ENCODE measurements at places on chromosomes 11 and 22.

GRCh38 chr11:74023276-74023675, 14.4 kb upstream of the UCP3 start:
- no peak for DNase-seq

GRCh38 chr11:5689551-5689983, at the start of gene TRIM22:
Gene TRIM22 (plus strand): TSS chr11:5689790. CDS start chr11:5696233, 6,443 bp downstream.
- DNase-seq: no peak

DNA sequence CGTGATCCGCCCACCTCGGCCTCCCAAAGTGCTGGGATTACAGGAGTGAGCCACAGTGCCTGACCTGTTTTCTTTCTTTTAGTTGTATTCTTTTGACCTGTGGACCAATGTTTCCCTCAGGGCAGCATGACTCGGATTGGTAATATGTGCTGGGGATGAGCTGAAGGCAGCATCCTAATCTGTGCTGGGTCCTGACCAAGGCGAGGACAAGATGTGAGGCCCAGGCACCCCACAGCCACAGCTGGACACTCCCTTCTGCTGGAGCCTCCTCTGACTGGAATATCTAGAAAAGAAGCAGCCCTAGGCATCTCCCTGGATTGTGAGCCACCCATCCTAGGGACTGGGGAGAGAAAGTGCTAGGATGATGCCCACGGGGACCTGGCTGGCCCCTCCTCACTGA, 105.4 kb downstream of the PDE2A start:
- DNase-seq: no peak

DNA sequence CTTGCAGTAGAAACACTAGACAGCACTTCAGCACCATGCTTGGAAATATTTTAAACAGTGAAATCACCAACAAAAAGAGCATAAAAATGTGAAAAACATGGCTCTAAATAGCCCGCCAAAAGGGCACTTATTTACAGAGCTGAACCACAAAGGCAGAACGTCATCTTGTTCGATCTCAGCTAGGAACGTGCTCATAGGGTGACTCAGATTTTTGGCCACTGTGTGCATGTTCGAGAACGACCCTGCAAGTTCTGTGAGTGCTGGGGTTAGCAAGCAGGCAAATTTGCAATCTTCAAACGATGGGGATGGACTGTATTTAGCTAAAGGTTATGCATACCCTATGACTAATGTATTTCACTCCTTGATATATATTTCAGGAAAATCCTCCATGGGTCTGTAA, 30.6 kb downstream of the OR2AT4 start:
- DNase-seq: no peak

- DNase-seq: peak; percentile 34
These were observed 77.9 kb upstream of the TOP3B start for GRCh38 chr22:22060200-22061084.

DNA sequence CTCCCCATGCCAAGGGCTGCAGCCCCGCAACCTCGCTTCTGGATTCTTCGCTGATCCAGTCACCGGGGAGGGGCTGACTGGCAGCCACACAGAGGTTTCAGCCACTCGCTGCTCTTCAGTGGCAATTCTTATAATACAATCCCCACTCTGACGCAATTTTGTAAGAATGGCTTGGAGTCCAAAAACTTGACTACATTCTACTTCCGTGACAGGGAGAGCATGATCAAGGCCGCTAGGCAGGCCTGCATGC, 14.9 kb downstream of the PPM1F start:
- no peak for DNase-seq

DNA sequence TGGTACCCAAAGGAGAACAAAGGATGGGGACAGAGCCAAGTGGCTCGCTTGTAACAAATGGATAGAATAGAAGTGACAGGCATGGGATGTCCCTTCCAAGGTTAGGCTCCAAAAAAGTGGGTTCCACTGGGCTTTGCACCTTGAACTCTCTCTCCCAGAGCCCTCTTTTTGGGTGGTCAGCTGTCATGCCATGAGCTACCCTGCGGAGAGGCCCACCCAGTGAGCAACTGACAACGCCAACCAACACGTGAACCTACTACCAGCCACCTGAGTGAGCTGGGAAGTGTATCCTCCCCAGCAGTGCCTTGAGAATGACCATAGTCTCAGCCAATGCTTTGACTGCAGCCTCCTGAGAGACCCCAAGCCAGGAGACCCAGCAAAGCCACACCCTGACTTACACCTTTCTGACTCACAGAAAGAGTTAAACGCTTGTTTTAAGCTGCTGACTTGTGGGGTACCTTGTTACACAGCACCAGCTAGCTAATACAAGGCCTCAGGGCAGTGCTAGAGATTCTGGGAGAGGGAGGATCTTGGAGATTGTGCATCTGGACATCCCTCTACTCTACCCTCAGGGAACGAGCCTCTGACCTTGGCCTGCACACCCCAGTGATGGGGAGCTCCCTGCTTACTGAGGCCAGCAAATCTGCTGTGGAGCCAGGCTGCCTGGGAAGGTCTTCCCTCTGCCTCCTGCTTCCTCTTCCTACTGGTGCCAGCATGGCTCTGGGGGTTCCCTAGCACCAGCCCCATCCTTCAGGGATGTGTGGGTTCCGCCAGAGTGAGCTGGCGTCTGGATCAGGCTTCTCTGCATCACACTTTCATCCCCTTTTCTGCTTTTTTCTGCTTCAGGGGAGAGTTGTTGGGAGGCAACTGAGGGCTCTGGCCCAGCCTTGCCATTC, 29.1 kb upstream of the RFPL3 start:
- no peak for DNase-seq

DNA sequence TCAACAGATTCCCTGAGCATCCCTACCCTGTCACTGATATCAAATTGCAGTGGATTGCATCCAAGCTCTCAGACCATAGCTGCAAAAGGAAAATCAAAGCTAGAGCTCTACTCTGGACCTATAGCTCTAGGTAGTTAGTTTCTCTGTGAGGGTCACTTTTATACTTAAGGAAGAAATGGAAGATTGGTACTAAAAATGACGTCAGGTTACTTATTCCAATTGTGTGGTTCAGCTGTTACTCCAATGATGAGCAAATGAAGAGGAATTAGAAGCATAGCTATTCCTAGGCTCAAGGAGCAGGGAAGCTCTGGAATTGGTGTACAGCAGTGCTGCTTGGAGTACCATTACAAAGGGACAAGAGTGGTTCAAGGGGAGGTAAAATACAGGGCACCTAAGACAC, 36.4 kb upstream of the GLYATL1 start:
- no peak for DNase-seq

DNA sequence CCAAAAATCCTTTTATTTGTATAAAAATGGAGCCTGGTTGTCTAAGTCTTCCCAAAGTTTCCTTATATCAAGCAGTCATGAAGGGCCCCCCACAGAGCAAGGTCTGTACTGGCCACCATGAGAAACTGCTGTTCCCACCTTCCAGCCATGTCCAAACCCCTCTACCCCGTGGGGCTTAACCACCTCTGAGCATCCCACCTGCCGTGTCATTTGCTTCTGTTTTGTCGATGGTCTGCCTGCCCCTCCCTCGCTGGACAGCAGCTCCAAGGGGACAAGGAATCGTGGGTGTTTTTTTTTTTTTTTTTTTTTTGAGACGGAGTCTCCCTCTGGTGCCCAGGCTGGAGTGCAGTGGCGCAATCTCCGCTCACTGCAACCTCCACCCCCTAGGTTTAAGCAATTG, 11.1 kb upstream of the ANO1 start:
- DNase-seq: no peak

DNA sequence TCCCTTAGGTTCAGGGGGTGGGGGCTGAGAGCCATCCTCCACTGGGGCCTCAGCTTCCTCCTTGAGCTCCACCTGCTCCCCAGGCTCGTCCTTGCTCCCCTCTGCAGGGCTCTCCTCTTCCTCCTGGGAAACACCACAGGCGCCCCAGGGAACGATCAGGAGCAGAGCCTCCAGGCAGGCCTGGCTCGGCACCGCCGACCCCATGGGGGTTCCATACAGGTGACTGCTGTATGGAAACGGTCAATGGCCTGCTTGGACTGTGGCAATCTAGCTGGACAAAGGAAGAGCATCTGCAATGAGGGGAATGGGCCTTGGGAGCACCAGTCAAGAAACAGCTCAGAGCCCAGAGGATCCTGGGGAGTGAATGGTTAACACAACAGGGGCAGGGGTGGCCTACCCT, 7.9 kb downstream of the HYOU1 start:
- no peak for DNase-seq

GRCh38 chr11:17684550-17684949, 34.8 kb upstream of the MYOD1 start:
- no peak for DNase-seq

DNA sequence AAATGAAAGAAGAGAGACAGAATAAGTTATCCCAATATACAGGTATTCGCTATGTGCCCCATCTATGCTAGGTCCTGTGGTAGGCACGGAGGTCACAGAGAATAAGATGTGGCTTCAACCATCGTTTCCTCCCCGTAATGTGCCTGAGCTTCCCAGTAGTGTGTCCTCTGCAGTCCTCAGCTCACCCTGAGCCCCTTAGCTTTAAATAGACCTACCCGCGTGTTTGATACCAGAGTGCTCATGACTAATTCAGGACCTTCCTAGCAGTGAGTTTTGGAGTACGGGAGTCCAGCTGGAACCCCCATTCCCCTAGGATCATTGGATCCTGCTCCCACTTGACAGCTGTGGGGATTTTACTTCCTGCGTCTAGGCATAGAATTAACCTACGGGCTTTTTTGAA, 37.5 kb upstream of the SYN3 start:
- DNase-seq: no peak

- DNase-seq: no peak
These were observed 10.2 kb downstream of the GRAP2 start for GRCh38 chr22:39910876-39911613.

DNA sequence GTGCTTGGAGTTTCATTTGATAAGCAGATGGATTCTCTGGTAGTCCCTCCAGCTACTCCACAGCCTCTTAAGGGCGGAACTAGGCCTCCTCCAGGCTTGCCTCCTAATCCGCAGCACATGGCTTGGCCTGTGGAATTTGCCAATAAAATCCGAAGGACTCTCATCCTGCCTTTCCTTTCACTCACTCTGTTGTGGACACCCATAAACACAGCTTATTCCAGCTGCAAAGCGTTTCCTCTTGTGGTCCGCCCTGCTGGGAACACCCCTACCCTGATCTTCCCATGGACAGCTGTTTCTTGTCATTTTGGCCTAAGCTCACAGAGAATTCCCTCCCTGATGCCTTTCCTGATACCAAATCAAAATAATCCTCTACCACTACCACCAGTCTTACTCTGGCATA, 546.2 kb downstream of the NTM start:
- DNase-seq: no peak

DNA sequence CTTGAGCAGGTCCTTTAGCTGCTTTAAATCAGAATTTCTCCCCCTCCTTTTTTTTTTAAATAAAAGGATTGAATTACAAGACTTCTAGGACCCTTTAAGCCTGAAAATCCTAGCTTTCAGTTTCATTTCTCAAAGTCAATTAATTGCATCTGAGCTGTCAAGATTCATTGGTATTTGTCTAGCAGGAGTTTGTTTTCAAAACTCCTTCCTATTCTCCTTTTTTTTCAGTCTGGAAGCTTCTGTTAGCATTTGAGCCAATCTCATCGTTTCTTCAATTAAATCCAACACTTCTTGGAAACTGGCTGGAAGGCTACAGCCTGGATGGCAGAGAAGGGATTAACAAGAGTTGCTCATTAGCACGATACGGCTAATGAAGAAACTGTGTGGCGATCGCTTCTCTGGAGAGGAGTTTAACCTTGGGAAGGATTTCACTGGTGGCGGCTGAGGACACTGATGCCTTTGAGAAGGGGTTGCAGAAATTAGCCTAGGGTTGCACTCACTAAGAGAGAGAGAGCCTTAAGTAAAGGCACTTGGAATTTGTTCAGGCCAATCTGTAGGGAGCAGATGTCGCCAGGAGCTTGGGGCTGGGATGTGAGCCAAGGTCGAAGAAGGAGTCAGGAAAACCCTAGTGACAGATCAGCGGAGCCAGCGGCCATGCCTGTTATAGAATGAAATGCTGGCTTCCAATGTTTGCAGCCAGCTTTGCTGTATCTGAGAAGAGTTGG, 43.8 kb upstream of the API5 start:
- no peak for DNase-seq

GRCh38 chr22:29230972-29231875, 25.5 kb downstream of the EMID1 start:
- DNase-seq: no peak

GRCh38 chr11:31802609-31802989, 8.5 kb downstream of the PAX6 start:
- DNase-seq: no peak

GRCh38 chr11:34234086-34234740, 123.6 kb downstream of the ABTB2 start:
- no peak for DNase-seq

GRCh38 chr11:130671801-130672700, 223.6 kb downstream of the ADAMTS15 start:
- no peak for DNase-seq

DNA sequence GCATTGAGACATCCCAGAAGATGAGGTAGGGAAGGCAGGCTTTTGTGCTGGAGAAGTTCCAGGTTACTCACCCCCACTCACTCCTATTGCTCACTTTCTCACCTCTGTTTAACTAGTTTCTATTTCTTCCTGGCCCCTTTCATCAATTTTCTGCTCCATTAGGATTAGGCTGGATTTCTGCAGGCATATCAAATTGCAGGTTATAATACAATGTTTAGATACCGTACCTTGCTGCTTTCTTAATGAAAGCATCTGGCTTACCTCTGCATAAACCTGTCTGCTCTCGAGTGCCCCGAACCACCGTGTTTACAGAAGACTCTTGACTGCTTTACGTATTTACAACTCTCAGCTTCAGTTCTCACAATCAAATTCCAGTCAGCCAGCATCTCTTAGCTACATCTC, 173.7 kb downstream of the ADAMTS15 start:
- DNase-seq: no peak

DNA sequence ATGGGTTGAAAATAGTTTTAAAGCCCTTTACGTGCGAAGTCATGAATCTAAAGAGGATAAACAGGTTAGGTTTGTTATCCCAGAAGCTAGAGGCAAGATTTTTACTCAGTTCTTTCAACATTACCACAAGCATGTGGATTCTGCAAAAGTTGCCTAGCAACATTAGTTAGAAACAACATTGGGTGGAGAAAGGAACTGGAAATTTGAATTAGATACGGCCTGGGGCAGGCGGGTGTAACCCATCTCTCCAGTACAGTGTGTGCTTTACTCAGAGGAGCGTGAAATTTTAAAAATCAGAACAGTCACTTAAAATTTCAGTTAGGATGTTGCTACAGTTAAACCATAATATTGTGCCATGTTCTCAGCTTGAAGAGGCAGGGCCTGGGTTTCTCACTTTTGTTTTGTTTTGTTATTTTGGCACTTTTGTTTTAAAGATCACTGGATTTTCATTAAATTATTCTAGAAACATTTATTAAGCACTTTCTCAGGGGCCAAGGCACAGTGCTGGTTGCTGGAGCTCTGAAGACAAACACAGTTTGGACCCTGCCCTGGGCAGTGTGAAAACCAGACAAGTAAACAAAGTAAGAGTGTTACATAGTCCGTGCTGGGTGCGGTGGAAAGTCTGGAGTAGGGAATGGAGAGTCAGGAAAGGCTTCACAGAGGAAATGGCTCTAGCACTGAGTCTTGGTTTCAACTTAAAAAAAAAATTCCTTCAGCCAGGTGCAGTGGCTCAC, 4.4 kb upstream of the WEE1 start:
- no peak for DNase-seq

DNA sequence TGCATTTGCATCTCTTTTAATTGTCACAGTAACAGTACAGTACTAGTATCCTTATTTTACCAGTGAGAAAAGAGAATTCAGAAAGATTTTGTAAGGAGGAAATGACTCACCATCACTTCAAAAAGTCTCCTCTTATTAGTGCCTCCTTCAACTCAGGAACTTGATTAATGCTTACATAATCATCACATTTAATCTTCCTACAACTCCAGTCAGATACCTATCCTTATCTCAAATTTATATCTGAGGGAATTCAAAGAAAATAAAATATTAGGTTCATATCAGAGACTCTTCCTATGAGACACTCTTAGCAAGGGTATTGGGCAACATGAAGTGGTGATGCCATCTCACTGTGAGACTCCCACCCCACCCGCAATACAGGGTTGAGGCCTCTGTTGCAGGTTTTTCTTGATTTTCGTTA, 26.1 kb upstream of the CTSC start:
- DNase-seq: no peak
